ENCODE measurements at places on chromosomes 3 and 15.

- DNase-seq = no peak
Measured at GRCh38 chr15:63805993-63806980, 27.5 kb downstream of the HERC1 start.

- no peak for DNase-seq
Measured at GRCh38 chr3:45683417-45684326, 5.5 kb upstream of the SACM1L start.

- DNase-seq = no peak
Measured at GRCh38 chr3:122253581-122253980, 70.1 kb downstream of the CASR start.

GRCh38 chr3:49634736-49635135, 39.4 kb upstream of the APEH start:
- DNase-seq = no peak

GRCh38 chr3:153615863-153616262, 453.8 kb downstream of the RAP2B start:
- no peak for DNase-seq

DNA sequence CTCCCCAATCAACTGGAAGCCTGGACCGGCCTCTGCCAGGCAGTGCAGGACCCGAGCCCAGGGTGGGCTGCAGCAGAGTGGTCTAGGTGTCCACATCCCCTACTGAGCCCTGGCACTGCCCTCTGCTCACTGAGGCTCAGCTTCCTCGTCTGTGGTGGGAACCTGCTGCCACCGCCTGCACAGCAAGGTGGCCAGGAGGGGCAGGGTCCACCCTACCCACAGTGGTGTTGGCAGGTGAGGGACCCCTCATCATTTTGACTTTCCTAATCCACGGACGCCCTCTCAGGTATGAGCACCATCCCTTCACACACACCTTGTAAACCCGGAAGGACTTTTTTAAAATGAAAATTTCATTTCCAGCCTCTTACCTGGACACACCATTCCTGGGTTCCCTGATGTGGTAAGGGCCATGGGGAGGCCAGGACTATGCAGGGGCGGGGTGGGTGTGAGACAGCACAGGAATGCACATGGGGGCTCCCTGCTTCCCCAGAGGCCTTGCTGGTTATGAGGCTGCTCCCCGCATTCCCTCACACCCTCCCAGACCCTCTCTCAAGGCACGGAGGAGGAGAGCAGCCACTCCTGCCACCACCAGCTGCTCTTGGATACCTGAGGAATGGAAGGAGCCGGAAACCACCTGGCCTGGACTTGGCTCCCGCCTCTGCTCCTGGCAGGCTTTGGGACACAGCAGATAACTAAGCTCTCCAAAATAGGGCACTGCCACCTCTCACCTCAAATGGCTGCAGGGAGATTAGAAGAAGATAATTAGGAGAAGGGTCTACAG, 185.9 kb upstream of the TPM1 start:
- DNase-seq = no peak

DNA sequence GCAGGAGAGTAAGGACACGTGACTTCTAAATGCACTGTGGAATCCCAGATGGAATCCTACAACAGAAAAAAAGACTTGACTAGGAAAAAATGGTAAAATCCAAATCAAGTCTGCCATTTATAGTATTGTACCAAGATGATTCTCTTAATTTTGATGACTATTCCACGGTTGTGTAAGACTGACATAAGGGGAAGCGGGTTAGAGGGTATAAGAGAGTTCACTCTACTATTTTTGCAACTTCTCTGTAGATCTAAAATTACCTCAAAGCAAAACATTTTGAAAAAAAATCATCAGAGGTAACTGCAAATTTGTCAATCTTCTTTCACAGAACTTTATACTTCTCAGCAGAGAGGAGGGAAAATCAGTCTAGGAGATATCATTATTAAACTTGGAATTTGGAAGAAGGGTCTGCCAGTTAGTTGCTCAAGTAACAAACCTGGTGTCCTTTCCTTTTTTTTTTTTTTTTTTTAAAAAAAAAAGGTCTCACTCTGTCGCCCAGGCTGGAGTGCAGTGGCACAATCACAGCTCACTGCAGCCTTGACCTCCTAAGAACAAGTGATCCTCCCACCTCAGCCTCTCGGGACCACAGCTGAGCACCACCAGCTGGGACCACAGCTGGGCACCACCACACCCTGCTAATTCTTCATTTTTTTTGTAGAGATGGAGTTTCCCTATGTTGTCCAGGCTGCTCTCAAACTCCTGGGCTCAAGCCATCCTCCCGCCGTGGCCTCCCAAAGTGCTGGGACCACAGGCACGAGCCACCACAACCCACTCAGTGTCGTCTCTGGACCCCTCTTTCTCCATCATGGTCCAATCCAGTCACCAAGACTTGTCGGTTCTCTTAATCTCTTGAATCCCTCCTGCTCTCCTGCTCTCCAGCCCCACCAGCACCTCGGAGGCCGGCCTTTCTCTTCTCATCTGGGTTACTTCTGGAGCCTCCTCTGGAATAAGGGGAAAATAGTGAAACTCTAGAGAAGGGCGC, 14.9 kb upstream of the HES1 start:
- no peak for DNase-seq

DNA sequence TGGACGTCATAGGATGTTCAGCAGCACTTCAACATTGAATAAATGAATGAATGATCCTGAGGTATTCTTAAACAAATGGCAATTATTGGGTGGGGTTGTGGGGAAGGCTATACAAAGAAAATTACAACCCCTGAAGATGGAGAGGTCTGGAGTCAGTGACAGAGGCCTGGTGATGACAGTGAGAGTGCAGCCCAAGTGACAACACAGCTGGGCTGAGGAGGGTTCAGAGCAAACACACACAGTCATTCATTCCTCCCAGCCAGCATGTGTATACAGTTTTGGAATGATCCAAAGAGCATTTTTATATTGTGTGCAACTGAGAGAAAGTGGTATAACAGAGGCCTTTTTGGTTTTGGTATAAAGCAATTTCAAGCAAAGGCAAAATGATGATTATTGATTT, 148.1 kb downstream of the ANO10 start:
- DNase-seq = no peak

GRCh38 chr3:144677103-144677502, 705.5 kb downstream of the DIPK2A start:
- no peak for DNase-seq

GRCh38 chr15:101064795-101065569, 145.8 kb downstream of the LRRK1 start:
- no peak for DNase-seq

GRCh38 chr3:100954990-100955389, 38.2 kb downstream of the ABI3BP start:
- no peak for DNase-seq

DNA sequence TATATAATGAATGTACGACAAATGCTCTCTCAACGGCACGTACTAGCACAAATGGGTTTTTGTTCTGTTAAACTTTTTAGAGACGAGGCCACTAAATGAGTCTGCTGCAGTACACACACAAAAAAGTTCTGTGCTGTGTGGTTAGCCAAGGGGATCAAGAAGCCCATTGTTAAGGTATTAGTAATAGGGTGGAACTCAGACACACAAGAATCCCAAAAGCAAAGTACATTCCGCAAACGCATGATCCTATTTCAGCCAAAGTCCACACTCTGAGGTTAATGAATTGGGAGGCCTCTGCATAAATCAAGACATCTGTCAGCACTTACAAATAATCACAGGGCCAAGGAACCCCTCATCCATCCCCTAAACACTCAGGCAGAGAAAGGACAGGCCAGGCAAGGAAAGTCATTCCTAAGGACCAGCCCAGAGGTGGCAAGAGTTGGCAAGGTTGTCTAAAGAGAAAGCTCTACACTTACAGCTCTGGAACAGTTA, 12.1 kb downstream of the OSBPL10 start:
- no peak for DNase-seq

DNA sequence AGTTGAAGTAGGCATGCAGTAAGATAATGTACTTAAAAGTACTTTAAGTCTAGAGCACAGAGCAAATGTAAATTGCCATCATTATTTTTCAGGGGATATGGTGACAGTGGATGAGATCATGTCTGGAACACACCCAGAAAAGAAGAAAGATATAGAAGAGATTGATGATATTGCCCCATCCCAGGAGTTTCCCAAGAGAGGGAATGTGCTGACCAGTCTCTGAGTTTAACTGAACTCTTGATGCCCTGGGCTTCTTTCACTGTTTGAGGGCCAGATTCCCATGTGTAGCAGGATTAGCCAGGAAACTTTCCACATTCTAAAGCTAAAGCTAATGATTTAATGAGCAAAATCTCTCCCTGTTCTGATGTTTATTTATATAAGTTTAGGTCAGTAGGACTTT, 366.8 kb upstream of the UMPS start:
- DNase-seq = no peak

- DNase-seq = no peak
Measured at GRCh38 chr3:150227839-150228238, 180.3 kb upstream of the TSC22D2 start.

- no peak for DNase-seq
Measured at GRCh38 chr3:43499256-43499655, 122.6 kb downstream of the ANO10 start.

- no peak for DNase-seq
Measured at GRCh38 chr3:182414586-182414985, 378.7 kb upstream of the ATP11B start.

DNA sequence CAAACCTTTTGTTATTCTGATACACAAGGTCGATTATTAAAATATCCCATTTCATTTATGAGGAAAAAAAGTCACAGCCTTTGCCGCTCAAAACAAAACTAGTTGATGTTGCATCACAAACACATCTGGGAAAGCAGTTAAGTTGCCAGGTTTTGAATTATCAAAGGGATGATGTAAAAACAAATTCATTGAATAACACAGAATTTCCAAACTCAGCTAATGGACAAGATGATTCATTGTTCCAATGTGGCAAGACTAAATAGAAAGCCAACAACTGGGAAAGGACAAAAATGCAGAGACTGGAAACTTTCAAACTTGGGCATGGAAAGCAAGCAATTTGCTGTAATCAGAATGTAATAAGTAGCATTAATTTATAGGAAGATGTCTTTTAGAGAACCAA, 610.0 kb upstream of the ZNF385D start:
- no peak for DNase-seq

- no peak for DNase-seq
Measured at GRCh38 chr15:70768257-70768883, 5.0 kb upstream of the UACA start.

DNA sequence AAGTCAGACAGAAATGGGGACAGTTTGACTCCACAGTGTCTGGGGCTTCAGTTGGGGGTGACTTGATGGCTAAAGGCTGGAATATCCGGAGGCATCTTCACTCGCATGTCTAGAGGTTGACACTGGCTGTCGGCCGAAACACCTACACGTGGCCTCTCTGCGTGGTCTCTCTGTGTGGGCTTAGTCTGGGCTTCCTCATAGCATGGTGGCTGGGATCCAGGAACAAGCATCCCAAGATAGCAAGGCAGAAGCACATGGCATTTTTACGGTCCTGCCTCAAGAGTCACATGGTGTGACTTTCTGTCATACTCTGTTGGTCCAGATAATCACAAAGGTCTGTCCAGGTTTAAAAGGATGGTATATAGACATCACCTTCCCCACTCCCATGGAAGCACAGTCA, 34.5 kb downstream of the MAGI1 start:
- DNase-seq = no peak

DNA sequence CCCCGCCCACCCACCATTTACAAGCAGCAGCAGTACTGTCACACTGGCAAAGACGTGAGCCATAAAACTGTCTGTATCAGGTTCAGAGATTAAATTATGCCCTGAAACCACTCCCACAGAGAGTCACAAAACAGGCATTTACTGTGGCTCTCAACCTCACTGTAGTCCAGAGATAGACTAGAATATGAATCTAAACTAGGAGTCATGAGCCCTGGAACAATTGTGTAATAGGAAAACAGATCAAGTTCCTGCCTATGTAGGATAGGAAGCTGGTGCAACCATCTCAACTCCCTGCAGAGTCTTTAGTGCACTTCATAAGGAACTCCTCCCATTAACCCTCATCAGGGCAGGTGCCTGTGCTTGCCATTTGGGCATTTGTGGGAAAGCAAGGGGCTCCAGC, 61.7 kb downstream of the FAM227B start:
- no peak for DNase-seq

GRCh38 chr3:94065122-94065521, 2.3 kb downstream of the NSUN3 start:
- DNase-seq = no peak

- DNase-seq = no peak
Measured at GRCh38 chr3:126394179-126394976, at the start of gene CFAP100. Gene CFAP100 (plus strand): TSS chr3:126394909. CDS start chr3:126396001, 1,092 bp downstream.

- DNase-seq = no peak
Measured at GRCh38 chr3:190150681-190151080, 30.0 kb upstream of the P3H2 start.

GRCh38 chr15:52294881-52295420, 653 bp downstream of the MYO5C start:
- no peak for DNase-seq

- no peak for DNase-seq
Measured at GRCh38 chr3:186525369-186526255, 18.6 kb downstream of the CRYGS start.

- DNase-seq = no peak
Measured at GRCh38 chr15:58357529-58358476, 74.0 kb upstream of the LIPC start.

- no peak for DNase-seq
Measured at GRCh38 chr3:7504886-7505775, 644.2 kb downstream of the GRM7 start.

DNA sequence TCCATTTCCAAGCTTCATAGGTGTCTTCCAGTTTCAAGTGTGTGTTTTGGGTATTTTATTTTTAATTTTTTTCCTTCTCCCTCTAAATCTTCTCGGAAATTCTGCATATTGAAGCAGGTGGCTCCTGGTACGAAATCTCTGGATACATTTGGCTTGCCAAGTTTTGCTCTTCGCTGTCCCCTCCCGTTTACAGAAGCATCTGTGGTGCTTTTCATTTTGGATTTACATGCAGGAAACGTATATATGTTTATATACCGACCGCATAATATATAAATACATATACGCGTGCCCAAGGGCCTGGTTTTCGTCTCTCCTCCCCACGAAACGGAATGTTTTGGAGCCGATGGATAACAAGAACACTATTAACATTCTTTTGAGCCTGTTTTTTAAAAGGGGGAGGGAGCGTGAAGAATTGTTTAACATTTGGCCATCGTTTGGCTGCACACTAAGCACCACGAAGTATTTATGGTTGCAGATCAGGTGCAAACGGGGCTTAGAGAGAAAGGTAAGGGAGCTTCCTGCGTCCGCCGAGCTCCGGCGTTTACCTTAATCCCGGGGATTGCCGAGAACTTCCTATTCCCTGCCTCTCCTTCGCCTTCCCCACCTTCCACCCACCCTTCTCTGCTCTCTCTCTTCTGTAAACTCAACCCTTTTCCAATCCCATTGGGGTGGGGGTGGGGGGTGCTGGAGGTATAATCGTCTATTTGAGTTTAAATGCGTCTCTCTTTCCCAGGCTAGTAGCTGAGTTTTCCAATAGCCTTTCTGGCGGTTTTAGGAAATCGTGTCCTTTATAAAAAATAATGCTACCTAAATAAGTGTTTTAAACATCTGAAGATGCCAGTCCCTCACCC, 1.1 kb upstream of the NLGN1 start:
- no peak for DNase-seq

GRCh38 chr3:137061186-137061585, 103.4 kb downstream of the IL20RB start:
- no peak for DNase-seq
